ENCODE measurements at places on chromosomes 4 and X.

DNA sequence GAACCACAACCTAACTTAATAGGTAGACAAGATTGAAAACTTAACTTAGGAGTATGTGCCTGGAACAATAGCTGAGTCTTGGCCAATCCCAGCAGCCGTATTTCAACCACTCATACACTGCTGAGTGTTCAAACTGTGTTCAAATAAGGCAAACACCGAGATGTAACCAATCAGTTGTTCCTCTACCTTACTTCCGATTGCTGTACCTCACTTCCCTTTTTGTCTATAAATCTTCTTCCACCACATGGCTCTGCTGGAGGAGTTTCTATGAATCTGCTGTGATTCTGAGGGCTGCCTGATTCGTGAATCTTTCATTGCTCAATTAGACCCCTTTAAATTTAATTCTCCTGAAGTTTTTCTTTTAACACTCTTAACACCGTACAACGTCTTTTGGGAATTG is 108.0 kb downstream of the ANAPC4 start:
- DNase-seq, result no peak

- no peak for DNase-seq
Observed at GRCh38 chr4:101669138-101669831, 121.2 kb upstream of the BANK1 start.

GRCh38 chr4:133801883-133802282 is 399.7 kb downstream of the PABPC4L start:
- DNase-seq, result no peak

GRCh38 chr4:26397086-26397485 is 76.3 kb downstream of the RBPJ start:
- no peak for DNase-seq

DNA sequence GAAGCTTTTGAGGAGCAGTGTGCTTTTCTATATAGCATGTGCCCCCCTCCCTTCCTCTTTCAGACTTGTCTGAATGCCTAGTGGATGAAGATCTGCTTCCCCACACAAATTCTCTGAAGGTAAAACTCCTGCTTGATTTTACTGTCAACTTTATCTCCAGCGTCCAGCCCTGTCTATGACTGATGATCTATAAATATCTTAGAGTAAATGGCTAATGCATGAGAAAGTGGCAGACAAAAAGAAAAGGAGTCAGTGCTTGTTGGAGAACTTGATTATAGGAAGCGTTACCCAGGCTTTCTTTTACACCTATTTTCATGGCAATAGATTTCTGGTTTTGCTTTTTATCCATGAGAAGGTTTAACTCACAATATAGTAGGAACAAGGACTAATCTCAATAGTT is 168.3 kb upstream of the HS3ST1 start:
- no peak for DNase-seq

- DNase-seq, result no peak
Observed at GRCh38 chrX:52874661-52875060, 6.8 kb upstream of the XAGE3 start.

DNA sequence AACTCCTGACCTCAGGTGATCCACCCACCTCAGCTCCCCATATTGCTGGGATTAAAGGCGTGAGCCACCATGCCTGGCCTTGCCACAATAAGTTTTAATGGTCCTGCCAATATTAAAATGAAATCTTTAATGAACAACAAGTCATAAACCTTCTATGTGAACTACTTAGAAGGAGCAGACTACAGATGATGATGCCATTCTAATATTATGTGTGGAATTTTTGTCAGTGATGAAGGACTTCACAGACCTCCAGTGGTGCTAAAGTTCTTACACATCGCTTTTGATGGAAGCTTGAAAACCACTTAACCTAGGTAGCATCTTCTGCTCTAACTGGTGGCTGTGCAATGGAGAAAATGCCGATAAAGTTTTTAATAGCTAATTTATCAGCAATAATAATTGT is 331.4 kb downstream of the CCSER1 start:
- no peak for DNase-seq

DNA sequence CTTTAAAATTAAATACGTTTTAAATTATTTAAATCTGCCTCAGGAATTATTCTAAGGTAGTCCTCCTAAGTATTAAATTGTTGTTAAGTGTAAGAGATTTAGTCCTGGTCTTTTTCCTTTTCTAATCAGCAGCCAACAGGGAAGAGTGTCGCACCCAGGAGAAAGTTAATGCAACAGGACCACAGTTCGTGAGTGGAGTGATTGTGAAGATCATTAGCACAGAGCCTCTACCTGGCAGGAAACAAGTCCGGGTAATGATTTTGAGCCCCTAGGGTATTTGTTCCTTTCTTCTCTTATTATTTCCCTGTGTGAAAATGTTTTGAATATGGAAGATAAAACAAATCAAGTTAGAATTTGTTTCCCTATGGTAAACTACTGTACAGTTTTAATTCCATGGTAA is 13.4 kb downstream of the LARP7 start:
- DNase-seq, result no peak

- no peak for DNase-seq
Observed at GRCh38 chr4:104424475-104424941, 70.2 kb downstream of the CXXC4 start.

GRCh38 chr4:43882470-43882869 is 566.1 kb downstream of the KCTD8 start:
- DNase-seq, result no peak

- no peak for DNase-seq
Observed at GRCh38 chr4:108450236-108450898, 170.0 kb upstream of the RPL34 start.

DNA sequence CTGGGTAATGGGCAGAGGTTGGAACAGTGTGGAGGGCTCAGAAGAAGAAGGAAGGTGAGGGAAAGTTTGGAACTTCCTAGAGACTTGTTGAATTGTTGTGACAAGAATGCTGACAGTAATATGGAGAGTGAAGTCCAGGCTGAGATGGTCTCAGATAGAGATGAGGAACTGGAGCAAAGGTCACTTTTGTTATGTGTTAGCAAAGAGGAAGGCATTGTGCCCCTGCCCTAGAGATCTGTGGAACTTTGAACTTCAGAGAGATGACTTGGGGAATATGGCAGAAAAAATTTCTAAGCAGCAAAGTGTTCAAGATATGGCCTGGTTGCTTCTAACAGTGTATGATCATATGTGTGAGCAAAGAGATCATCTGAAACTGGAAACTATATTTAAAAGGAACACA is 37.9 kb upstream of the MSX1 start:
- DNase-seq, result no peak

GRCh38 chr4:35252866-35253265 is 991.4 kb downstream of the ARAP2 start:
- no peak for DNase-seq

GRCh38 chr4:46554760-46555465 is 165.0 kb upstream of the GABRA2 start:
- DNase-seq, result no peak

DNA sequence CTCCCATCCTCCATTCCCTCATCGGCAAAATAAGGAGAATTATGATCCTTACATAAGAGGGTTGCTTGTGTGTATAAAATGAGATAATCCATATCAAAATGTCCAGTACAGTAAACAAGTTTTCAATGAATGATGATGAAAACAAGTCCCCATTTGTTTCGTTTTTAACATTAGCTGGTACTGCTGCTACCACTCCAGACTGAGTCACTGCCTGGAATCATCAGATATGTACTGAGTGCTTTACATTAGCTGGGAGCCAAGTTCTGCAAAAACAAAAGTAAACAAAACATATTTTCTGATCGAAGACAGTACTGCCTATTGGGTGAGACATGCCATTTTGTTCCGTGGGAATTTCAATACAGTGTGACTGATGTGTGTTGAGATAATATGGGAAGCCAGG is 123.2 kb upstream of the IGFBP7 start:
- DNase-seq, result no peak

DNA sequence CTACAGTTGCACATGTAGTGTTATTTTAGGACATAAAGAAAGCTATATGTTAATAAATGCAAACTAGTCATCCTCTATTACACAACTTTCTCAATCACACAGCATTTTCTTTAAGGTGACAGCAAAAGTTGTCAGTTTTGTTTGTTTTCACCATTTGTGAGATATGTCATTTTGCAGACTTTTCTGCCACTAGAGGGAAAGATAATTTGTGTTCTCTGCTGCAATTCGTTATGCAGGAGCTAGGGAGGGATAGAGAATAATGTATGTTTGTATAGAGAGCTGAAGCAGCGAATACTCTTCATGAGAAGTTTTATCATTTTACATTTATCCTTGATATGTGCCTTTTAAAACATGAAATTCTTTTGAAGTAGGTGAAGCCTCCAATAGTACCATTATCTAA is 670.6 kb upstream of the ATOH1 start:
- no peak for DNase-seq

GRCh38 chrX:114797494-114797893 is 213.6 kb downstream of the HTR2C start:
- no peak for DNase-seq

DNA sequence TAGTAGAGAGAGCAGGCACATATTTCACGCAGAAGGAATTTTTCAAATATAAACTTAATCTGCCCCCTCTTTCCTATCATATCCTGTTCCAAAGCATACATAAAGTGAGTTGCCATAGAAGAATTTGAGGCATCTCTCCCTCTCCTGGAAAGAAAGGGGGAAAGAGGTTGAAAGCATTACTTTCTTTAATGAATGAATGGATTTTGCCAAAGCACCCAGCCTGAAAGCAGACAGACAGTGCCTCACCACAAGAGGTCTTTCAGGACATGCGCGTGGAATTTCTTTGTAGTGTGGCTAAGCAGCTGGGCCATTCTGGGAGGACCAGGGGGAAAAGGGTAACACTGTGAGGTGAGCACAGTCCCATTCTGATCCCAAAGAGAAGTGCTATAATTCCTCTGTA is 651.4 kb downstream of the IQCM start:
- DNase-seq, result no peak

GRCh38 chr4:139229534-139230039 is 50.4 kb downstream of the MGARP start:
- DNase-seq, result no peak

GRCh38 chr4:124509151-124509550 is 203.4 kb downstream of the ANKRD50 start:
- DNase-seq, result no peak

- DNase-seq, result no peak
Observed at GRCh38 chrX:17768997-17769396, 31.7 kb downstream of the SCML1 start.

- DNase-seq, result no peak
Observed at GRCh38 chr4:37066159-37066558, 178.4 kb upstream of the NWD2 start.

DNA sequence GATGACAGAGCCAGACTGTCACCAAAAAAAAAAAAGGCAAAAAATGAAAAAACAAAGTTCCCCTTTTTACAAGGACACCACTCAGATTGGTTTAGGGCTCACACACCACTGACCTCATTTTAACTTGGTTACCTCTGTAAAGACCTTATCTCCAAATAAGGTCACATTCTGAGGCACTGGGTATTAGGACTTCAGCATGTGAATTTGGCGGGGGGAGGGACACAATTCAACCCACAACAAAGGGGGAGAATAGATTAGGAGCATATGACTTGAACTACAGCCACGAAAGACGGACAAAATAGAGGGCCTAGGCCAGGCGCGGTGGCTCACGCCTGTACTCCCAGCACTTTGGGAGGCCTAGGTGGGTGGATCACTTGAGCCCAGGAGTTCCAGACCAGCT is 31.0 kb upstream of the ARAF start:
- DNase-seq, result no peak

GRCh38 chrX:154024271-154024670 is 4.6 kb upstream of the IRAK1 start:
- no peak for DNase-seq

DNA sequence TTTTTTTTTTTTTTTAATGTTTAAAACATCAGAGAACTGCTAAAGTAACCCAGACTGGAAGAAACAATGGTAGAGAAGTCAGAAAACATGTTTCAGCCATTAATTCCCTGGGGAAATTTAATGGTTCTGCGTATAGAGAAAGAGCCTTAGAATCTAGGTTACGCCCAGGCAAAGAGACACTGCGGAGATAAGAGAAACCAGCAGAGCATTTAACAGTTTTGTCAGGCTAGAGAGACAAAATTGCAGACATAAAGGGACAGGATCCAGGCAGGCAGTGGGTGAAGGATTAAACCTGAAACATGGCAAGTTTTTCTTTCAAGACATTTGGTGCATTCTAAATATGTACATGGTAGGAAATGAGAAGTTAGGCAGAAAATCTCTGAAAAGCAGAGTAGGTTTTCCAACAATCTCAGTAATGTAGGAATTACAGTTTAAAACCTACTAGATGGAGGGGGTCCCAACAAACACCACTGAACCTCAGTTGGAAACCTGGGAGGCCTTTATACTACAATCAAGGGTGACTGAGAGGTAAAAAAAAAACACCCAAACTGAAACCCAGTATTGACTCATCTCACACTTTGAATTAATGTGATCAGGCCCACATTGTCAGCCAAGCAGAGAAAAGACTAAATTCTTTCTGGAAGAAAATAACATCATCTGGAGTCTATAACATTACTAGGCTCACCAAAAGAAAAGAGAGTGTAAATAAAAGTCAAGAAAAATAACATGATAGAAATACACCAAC is 254.2 kb upstream of the NWD2 start:
- no peak for DNase-seq

DNA sequence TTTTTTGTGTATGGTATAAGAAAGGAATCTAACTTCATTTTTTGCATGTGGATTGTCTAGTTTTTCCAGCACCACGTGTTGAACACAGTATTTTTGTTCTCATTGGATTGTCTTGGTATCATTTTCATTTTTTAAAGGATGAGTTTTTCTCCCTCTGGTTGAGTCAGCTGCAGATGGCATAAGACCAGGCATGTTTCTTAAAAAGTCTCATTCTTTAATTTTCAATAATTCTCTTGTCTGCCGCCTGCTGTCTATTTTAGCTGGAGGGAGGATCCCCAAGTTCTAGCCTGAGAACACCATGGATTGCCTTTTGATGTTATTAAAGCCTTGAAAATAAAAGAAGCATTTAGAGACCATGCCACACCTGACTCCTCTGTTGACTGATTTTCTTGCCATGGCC is 263.8 kb downstream of the ARHGAP24 start:
- no peak for DNase-seq

DNA sequence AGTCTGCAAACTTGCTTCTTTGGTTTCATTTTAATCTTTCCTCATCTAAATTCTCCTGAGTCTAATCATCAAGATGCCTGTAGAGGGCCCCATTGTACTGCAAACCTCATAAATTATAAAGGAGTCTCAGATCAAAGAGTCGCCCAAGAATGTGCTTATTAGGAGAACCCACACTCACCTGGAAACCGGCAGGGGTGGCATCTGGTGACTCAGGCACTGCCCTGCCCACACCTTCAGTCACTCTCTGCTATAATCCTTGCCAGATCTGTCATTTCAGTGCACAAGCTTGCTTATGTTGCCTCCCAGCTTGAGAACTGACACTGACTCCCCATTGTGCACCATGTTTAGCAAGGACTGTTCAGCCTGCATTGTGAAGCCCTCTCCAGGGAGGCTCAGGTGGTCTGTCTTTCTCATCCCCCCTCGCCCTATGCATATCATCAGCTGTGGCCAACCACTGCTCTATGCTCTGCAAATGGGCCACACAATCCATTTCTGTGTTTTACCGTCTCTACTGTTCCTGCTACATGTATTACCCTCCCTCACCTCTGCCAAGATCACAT is 12.4 kb downstream of the EPGN start:
- no peak for DNase-seq

Data from CD4-positive, alpha-beta T cell treated with Interleukin-15 for 1 hour (primary cell).